ENCODE measurements at places on chromosomes 2 and 18.
A peak's percentile ranks its signal among the peaks of the same experiment; 100 is the strongest.

DNA sequence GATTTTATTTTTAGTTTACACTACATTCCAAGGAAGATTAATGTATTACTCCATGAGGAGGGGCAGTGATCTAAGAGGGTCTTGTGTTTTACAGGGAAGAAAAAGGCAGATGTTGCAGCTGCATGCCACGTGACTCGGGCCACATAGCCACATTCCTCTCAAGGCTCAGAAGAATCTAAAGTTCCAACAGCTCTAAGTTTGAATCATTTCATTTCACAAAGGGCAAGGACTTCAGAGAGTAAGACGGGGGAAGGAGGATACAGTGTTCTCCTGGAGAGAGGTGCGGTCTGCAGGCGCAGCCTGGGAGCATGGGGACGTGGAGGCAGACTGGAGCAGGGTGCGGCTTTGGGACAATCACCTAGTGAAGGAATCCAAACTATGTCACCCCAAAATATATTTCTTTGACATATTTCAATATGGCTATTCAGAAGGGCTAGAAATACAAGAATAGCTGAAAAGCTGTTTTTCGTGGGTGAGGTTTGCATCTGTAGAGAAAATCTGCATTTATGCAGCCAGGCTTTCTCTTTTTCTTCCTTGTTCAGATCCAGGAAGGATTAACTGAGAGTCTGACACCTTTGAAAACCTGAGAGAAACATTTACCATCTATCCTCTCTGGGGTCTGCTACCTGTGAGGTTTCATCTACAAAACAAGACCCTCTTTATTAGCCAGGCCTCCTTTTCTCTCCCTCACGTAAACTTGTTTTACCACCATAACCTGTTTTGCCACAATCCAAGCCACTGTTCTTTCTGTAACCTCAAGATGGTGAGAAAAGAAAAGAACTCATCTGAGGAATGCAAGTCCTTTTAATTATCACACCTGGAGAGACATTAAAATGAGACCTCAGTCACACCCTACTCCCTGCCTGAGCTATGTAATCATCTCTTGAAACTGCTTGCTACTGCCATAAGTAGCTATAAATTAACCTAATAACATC, 165.1 kb upstream of the NDUFV2 start:
- no peak for DNase-seq

GRCh38 chr2:186518291-186518690, 32.2 kb downstream of the ZC3H15 start:
- DNase-seq: no peak

GRCh38 chr2:30237966-30238800, 6.8 kb downstream of the LBH start:
- DNase-seq: no peak

GRCh38 chr2:68050353-68050752, 12.5 kb downstream of the C1D start:
- no peak for DNase-seq

DNA sequence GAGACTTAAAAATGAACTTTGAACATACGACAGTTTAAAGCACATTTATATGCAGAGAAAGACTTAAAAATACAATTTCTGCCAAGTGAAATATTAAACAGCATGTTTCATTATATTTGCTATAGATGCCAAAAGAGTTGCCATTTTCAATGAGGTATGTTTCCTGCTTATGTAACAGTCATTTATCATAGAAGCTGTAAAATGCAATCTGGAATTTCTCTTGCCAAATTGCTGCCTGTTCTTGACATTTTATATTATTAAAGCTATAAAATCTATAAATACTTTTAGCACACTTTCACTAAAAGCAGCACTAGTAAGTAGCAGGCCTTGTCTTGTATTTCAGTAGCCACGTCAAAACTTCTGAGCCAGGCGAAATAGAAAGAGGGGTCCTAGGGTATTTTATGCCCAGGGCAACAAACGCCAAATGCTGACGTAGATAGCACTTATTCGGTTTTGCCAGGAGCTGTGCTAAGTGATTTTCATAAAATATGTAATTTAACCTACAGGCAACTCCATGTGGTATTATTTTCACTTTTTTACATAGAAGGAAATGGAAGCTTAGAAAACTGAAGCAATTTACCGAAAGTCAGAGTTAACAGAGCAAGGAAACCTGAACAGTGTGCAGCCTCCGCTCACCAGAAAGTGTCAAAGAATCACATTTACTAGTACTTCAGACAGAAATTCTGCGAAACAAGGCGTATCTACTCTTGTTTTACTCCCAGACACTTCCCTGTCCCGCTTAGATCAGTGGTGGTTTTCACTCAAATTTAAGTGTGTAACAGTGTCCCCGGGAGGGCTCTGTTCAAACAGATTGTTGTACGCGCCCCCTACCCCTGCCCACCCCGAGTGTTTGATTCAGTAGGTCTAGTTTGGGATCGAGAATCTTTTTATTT, 1.2 kb upstream of the CYP20A1 start:
- no peak for DNase-seq

GRCh38 chr18:77223221-77223639, 26.4 kb upstream of the GALR1 start:
- DNase-seq: peak; percentile 61

GRCh38 chr2:169329688-169330554, 32.4 kb downstream of the LRP2 start:
- DNase-seq: no peak

DNA sequence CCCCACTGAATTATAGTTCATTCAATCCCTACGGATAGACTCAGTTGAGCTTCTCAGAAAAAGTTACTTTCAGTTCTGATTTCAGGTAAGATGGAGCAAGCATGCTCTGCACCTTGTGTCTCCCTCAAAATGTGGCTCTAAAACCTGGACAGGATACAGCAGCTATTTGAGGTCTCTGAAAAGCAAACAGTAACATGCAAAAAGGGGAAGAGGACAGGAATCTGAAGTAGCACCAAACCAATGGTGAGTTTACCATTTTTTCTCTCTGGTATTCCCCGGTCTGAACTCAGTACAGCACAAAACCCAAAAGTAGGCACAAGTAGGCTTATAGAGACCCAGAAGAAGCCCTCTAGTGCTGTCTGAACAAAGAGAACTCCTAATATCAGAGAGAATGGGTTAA, 34.1 kb downstream of the LANCL1 start:
- no peak for DNase-seq

DNA sequence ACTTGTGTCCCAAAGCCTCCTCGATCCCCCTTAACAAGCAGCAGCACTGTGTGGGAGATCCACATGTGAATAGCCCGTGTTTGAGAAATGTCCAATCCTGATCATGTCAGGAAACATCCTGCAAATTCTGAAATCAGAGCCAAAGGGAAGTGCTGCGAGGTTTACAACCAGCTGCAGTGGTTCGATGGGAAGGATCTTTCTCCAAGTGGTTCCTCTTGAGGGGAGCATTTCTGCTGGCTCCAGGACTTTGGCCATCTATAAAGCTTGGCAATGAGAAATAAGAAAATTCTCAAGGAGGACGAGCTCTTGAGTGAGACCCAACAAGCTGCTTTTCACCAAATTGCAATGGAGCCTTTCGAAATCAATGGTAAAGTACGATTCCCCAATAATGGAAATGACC, at the start of gene MARCO:
Gene MARCO (plus strand): TSS at position 164 of the 400 bp plus-strand sequence. CDS start 107 bp downstream, at position 271.
- DNase-seq: no peak

DNA sequence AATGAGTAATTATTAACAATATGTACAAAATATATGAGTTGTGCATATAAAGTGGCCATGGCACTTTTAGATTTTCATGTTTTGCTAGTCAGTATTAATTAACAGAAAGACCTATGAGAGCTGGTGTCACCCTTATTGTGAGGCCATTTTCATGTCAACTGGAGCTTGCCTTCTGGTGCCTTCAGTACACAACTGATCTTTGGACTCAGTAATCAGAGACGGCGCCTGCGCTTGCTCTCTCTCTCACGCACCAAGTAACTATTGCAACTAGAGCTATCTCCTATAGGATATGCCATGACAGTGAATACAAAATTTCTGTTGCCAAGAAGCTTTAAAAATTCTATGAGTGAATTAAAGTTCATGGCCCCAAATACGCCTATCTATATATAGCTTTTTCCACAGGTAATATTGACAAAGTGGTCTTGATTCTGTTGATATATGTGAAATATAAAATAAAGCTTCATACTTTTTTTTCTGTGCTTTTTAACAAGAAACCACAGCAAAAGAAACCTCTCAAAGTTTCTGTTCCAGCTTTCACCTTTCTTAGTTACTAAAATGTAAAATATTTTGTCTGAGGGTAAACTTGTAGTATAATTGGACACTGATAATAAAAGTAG, 2.9 kb downstream of the SERTAD2 start:
- DNase-seq: no peak

DNA sequence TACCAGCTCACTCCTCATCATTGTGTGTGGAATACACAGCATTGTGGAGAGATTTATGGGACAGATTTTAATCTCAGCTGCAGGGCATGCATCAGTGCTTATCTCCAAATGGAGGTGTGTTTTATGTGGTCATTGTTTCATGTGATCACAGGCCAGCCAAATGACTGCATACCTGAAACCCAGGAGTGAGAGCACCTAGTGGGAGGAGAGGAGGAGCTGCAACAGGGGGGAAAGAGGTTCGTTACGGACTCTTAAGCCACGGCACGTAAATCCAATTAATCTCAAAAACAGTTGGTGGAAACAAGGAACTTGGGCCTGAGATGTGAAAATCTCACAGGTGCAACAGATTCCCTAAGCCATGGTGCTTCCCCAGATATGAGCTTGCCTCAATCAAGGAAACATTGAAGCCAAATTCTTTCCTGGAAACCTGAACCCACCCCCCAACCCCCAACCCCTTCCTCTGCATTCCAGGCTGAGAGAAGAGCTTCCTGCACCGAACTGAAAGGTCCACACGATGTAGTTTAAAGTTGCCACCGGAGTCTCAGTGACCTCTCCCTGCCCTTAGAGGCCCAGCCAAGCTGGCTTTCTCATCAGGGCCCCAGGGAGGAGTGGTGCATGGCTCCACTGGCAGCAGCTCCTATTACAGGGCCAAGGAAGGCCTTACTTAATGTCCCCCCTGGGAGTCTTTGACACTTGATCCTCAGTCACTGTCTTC, 167.4 kb downstream of the C1D start:
- DNase-seq: no peak

DNA sequence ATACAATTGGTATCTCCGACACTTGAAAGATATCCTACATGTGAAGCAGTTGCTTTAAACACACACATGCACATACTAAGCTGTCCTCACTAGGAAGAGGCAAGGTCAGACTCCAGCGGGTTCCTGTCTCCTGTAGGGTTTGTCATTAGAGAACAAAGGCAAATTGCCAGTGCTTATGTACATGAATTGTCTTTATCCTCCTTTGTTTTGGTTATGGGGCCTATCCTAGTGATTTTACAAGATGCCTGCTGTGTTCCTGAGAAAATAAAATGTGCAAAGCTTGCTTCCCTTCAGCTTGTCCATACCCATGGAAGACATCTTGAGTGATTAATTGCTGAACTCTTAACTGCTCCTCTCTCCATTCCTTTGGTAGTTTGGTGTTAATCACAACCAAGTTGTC, 86.7 kb upstream of the SLC39A10 start:
- no peak for DNase-seq

GRCh38 chr2:198659096-198659870, 798.5 kb downstream of the SATB2 start:
- no peak for DNase-seq

GRCh38 chr18:12741351-12741750, 38.5 kb downstream of the PSMG2 start:
- no peak for DNase-seq

- no peak for DNase-seq
Observed at GRCh38 chr2:109511168-109511567, 102.6 kb downstream of the SEPTIN10 start.

DNA sequence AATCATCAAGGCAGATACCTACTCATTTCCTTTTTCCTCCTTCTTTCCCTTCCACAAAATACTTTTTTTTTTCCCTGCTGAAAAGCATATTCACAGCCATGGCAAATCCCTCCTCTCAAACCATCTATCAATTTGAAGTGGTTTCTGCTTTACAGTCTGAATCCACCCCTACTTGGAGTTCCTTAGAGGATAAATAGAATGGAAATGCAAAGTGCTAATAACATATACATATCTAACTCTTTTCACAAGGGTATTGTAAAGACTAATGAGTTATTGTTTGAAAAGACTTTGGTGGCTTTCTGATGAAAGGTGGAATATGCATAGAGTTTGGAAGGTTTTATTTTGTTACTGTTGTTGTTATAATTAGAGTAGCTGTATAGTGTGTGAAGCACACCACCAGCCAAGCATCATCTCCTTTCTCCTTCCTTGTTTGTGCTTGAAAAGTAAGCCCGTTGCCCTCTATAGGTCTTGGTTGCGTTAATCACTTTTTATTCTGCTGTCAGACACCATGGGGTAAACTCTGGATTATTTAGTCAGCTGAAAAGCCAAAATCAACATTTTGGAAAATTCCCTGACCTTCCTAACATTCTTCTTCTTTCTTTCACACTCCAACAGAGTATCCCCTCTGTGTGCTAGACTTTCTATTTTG, 2126.9 kb upstream of the CELF4 start:
- no peak for DNase-seq

DNA sequence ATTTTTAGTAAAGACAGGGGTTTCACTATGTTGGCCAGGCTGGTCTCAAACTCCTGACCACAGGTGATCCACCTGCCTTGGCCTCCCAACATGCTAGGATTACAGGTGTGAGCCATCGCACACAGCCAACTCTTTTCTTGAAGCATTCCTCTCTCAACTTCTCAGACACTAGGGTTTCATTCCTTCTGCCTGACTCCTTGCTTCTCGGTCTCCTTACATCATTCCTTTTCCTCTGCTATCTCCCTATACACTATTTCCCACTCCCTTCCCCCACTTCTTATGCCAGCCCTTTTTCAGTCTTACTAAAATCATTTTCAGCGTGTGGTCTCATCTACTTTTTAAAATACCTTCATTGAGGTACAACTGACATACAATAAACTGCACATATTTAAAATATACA, 6.1 kb downstream of the SOS1 start:
- no peak for DNase-seq

- DNase-seq: no peak
Observed at GRCh38 chr2:234019896-234020295, 30.6 kb upstream of the SPP2 start.

- peak; percentile 27 for DNase-seq
Observed at GRCh38 chr2:70523996-70524965, 29.3 kb downstream of the TGFA start.

Measured in stimulated activated CD4-positive, alpha-beta T cell treated with anti-CD3 and anti-CD28 coated beads, Interleukin-15, amount 100 ng/mL, for 24 hours (primary cell).